Renal cortex interstitium (tissue), 15 donors: ENCODE measurements at places on chromosomes 2 and 18. TPM values are rescaled to one million over a fixed set of nuclear protein-coding genes. Genes with fewer than 3 reads are reported as not detected.

Gene ITPRID2
- polyA plus RNA-seq: 183 TPM

Gene DUSP2
- 2.9 TPM for polyA plus RNA-seq

DNA sequence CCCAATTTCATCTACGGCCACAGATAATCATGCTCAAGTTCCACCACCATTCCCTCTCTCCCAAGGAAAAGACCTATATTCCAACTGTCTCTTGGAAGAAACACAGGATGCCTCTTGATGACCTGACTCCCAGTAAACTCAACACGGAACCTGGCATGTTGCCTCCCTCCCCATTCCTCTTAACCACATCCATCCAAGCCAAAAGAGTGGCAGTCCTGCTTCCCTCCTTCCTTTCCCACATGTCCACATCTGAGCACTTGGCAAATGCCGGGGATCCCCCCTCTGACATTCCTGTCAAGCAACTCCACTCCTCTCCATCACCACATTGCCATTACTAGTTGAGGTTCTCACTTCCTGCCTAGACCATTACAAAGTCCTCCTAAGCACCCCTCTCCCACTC is 49.4 kb downstream of the PID1 start:
- no peak for DNase-seq

DNA sequence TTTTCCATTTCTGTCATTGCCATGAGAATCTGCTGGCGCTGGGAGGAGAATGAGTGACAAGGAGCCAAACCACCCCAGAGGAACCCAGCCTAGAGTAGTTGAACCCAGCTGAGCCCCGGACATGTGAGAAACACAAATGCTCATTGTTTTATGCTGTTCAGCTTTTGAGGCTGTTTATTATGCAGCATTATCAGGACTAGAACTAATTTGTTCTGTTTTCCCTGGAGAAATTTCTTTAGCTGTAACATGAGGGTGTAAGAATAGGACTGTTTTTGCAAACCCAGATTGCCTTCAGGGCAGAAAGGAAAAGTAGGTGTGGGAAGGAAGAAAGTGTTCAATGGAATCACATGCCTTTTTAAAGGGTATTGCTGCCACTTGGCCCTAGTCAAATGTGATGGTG is 28.5 kb upstream of the DOCK10 start:
- no peak for DNase-seq

Gene PSMA8
- not detected for polyA plus RNA-seq

- no peak for DNase-seq
These were observed 26.2 kb downstream of the TTC21B start for GRCh38 chr2:165927353-165927752.
